ENCODE measurements at places on chromosomes 4 and X.

DNA sequence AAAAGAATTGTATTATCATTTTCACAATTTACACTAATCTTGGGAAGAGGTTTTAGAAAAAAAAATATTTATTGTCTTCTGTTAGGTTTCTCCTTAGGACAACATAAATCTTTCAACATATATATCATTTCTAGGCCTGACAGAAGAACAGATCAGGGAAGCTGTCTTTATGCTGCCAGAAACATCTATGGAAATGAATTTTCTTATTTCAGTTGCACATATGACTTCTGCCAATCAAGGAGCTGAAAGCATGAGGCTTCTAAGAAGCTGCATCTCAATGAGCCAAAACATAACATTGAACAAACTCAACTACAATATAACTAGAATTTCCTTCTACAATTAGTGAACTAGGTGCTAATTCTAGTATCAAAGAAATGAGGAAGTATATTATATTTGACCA lies 258.4 kb downstream of the MAPK10 start:
- no peak for DNase-seq

DNA sequence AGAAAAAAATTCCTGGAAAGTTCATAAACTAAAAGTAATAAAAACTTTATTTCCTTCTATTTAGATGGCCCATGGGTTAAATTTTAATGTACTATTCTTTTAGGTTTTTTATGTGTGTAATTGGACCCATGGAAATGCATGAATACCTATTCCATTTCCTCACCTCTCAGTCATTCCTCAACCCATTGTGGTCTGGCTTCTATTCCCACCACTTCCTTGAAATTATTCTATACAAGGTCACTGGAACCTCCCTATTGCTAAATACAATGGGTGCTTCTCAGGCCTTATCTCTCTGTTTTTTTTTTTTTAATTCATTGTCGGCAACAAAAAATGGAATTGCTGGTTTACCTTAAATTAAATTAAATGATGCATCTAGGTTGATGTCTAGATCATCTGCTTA lies 17.2 kb downstream of the SLC39A8 start:
- no peak for DNase-seq

- DNase-seq, result no peak
These were observed 21.4 kb downstream of the GRSF1 start for GRCh38 chr4:70818173-70818855.

GRCh38 chr4:64417974-64418373 lies 8.7 kb upstream of the TECRL start:
- no peak for DNase-seq

GRCh38 chr4:8589823-8590545 lies 2.6 kb upstream of the CPZ start:
- DNase-seq, result no peak

- DNase-seq, result no peak
These were observed 88.8 kb upstream of the ESX1 start for GRCh38 chrX:104343428-104344129.

- DNase-seq, result no peak
These were observed 688.9 kb upstream of the AMOT start for GRCh38 chrX:113529426-113530013.

DNA sequence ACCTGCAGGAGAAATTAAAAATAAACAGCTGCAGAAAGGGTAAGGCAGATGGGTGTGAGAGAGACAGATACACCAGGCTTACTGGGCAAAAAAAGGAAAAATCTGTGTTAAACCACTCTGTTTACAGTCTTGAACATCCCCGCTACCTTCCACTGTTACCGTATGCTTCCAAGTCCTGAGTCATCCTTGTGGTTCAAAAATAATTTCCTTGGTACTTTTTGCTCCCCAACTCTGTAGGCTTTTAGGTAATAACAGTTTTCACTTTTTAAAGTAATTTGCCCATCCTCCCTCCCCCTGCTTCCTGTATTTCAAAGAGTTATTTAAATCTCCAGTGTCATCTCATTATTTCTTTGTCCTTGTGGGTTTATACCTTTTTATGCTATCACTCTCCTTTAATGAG lies 210.1 kb upstream of the FAT4 start:
- no peak for DNase-seq
